ENCODE measurements at places on chromosomes 11 and 22.

- DNase-seq: no peak
Observed at GRCh38 chr11:2305140-2305778, 3.4 kb downstream of the TSPAN32 start.

GRCh38 chr11:118689852-118690552 is 10.6 kb upstream of the TREH start:
- DNase-seq: peak; percentile 77

DNA sequence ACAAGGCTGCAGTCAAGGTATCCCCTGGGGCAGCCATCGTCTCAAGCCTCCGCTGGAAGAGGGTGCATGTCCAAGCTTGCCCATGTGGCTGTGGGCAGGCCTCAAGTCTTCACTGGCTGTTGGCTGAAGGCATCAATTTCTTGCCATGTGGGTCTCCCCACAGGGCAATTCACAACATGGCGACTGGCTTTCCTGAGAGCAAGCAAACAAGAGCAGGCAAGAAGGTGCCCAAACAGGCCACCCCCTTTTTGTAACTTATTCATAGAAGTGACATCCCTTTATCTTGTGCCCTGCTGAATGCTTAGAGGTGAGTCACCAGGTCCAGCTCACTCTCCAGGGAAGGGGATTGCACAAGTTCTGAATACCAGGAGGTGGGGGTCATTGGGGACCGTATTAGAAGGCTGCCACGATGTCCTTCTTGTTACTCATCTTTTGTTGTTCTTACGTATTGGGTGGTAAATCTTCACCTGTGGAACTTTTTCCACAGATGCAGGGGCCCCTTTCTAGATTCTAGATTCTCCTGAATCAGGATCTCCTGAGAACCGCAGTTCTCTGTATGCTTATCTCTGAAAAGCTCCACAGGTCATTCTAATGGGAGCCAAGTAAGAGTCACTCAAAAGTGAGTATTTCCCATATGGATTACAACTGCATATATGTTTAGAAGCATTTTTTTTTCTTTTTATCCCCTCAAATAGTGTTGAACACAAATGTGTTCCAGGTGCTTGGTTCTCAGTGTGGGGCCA is 44.2 kb upstream of the MICAL2 start:
- DNase-seq: no peak

DNA sequence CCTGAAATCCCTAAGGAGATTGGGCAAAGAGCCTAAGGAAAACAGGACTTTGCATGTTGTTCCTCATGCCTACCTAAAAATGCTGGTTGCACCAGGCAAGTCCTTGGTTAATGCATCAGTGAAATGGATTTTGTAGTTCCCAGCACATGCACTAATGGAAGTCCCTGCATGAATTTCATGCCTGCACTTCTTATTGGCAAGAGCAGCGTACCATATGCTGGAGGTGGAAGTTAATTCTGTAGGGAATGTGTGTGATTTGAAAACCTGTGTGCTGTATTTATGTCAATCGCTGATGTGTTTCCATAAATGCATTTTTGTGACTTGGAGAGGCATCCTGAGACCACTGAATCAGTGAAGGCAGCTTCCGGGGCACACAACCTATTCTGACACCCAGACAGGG is 140.3 kb upstream of the MTNR1B start:
- DNase-seq: no peak

DNA sequence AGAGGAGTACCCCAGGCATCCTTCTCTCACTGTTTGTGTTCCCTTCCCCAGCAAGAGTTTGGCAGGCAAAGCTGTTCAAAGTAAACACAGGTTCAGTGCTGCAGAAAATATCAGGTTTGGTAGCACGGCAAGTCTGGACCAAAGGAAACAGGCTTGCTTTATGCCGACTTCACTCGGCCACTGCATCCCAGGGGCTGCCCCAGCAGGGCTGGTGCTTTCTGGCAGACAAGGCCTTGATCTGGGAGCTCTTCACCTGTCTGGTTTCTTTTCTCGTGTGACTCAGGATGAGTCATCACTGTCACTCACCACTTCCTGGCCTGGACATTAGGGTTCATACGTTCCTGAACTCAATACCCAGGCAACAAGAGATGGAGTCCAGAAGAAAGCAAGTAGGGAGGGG is 52.6 kb upstream of the NAV2 start:
- no peak for DNase-seq
